ENCODE measurements at places on chromosomes 5 and 9.

- DNase-seq = no peak
These were observed 245.3 kb downstream of the BNC2 start for GRCh38 chr9:16625161-16625631.

GRCh38 chr5:383621-384020 lies 59.4 kb upstream of the EXOC3 start:
- no peak for DNase-seq

DNA sequence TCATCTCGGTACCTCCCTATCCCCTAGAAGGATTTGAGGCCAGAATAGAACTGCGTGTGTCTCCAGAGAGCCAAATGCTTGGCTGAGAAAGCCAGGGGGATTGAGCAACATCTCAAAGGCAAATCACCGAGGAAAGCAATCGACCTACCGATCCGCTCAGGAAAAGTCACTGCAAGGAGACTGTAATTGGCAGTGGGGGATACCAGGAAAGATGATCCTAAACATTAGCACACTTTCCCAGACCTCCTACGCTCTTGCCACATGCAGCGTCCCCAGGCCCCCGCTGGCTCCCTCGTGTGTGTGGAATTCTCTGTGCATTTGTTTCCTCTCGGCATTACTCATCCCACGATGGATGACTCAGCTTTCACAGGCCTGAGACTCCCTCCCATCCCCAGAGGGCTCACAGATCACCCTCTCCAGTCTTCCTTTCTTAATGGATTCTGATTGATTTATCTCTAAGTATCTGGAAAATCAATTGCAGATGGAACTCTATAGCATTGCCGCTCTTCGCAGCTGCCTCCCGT lies 82.2 kb upstream of the ICE1 start:
- DNase-seq = peak; percentile 58

DNA sequence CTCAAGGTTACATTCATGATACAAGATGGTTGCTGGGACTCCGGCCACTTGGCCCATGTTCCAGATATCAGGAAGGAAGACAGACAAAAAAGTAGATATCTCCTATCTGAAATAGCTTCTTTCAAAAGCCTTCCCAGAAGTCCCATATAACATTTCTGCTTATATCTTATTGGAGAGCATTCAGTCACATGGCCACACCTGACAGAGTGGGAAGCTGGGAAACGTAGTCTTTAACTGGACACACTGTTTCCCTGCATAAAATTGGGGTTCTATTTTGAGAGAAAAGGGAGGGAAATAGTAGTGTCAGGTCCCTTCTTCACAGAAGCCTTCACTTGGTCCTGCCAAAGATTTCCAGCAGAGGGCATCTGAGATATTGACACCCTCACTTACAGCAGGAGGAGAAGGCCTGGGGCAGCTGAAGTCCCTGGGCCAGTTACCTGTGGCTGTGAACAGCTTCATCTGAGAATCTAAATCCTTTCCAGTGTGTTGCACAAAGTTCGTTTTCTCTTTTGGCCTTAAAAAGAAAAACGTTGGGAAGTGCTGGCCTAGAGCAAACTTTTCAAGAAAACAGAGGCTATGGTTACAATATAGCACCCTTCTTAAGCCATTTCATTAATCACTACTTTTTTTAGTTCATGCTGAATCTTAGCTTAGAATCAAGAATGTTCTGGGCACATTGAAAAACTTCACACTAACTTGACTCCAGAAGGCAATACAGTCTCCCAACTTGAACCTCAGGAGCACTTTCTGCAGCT lies 33.5 kb downstream of the SPEF2 start:
- peak; percentile 65 for DNase-seq

- DNase-seq = no peak
These were observed 25.0 kb downstream of the BHMT start for GRCh38 chr5:79136618-79137017.

DNA sequence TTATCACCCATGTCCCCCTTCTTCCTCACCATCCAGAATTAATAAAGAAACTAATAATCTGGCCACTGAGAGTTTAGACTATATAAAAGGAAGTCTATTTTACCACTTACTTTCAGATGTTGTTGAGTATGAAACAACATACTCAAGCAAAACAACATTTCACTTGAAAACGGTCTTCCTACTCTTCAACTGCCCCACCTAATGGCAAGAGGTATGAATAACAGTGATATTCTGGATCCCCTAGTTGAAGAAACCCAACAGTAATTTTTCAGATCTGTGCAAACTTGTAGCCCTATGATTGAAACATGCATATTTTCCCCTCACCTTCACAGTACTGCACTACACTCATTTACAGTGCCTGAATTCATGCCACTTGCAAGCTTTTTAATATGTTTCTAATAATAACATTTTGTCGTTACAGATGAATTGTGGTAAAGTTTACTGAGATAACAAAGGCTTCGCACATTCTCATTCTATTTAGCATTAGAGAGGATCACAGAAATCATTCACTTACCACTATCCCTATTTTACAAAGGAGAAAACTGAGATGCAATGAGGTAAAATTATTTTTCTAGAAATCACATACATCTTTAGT lies 267.9 kb upstream of the PDE4D start:
- DNase-seq = peak; percentile 72

DNA sequence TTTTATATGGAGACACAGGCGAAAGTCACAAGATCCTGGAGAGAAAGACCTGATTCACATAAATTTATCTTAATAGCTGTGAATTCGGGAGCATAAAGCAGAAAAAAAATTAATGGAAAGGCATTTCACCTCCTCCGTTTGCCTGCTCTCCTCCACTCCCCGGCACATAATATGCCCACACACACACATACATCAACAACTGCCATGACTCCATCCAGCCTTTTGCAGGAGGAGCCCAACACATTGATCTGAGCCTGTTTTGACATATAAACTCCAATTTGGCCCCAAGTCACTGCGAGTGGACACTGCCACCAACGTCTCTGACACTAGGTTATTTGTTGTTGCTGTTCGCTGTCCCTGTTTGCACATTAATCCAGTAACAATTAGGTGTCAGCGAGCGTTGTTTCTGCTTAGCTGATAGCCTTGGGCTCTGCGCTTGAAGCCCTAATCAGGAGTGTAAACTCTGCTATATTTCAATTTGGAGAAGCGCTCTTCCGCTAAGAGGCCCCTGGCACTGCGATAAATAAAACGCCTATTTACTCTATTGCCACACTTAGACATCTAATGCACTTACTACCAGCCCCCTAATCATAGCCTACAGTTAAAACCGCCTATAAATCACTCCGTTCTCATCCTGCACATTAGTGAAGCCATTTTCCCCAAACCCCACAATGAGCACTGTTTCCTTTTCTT lies 195.8 kb upstream of the TBCA start:
- no peak for DNase-seq

DNA sequence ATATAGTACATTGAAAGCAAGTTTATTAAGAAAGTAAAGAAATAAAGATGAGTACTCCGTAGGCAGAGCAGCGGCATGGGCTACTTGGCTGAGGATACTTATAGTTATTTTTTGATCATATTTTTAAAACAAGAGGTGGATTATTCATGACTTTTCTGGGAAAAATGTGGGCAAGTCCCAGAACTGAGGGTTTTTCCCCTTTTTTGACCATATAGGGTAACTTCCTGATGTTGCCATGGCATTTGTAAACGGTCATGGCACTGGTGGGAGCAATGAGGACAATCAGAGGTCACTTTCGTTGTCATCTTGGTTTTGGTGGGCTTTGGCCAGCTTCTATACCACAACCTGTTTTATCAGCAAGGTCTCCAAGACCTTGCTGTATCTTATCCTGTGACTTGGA lies 5.2 kb upstream of the BASP1 start:
- no peak for DNase-seq

DNA sequence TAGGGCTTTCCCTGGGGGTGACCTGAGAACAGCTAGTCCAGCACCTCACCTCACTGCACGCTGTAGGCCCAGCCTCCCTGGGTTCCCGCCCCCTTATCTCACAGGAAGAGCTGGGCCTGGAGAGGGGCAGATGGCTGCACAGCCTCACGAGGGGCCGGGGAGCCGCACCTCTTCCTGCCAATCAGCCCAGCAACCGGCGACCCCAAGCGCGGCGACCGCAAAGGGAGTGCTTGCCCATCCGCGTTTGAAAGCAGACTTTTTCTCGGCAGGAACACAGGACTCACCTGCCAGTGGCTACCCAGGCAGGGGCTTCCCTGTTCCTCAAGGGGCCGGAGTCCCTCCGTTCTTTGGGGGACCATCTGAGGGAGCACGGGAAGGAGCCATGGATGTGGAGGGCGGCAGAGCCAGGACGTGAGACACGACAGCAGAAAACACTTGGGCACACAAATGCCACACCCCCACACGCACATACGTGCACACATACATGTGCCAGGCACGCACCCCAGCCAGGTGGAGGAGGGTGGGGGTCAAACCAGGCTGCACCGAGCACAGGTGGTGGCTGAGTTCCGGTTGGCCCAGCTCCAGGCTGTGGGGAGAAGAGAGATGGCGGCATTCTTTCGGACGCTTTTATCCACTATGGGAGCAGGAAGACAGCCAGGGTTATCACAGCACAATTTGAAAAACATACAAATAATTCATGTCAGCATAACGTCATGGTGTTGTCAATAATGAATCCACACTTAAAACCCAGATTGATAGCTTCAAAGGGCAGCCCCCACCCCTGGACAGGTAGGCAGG lies 11.3 kb downstream of the TMEM250 start:
- peak; percentile 95 for DNase-seq

DNA sequence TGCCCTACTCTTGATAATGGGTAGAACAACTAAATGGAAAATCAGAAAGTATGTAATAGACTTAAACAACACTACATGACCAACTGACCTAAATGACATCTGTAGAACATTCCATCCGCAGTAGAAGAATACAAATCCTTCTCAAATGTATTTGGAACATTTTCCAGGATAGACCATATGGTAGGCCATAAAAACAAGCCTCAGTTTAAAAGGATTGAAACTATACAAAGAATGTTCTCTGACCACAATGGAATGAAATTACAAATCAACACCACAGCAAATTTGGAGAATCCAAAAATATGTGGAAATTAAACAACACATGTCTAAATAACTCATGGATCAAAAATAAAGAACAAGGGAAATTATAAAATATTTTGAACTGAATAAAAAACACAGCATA lies 189.2 kb downstream of the NDUFS4 start:
- DNase-seq = no peak

DNA sequence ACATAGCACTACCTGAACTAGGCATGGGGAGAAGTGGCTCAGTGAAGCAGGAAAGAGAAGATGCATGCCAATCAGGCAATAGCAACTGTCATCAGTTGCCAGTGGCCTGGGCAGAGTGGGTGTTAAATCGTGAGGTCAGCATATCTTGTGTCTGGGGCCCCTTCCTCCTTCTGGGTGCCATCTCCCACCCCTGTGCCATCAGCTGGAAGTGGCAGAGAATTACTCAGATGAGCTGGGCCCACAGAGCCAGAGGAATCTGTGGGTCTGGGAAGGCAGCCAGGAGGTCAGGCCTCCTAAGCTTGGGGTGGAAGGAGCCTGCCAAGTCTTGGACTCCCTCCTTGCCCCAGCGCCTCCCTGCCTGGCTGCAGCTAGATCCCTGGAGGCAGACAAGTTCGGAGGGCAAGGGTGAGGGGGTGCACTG lies 66.5 kb downstream of the GALNT12 start:
- DNase-seq = no peak

GRCh38 chr9:3969590-3970260 lies 330.1 kb downstream of the GLIS3 start:
- DNase-seq = no peak
